Fibroblast of lung (primary cell): ENCODE measurements at places on chromosomes 6 and 20. TPM values are rescaled to one million over a fixed set of nuclear protein-coding genes. Genes with fewer than 3 reads are reported as not detected.
A peak's percentile ranks its signal among the peaks of the same experiment; 100 is the strongest.

GRCh38 chr6:109715616-109716015 lies 24.5 kb downstream of the FIG4 start:
- DNase-seq = no peak

GRCh38 chr6:156943166-156943565 lies 166.0 kb downstream of the ARID1B start:
- no peak for DNase-seq

- no peak for DNase-seq
Measured at GRCh38 chr6:44624936-44625573, 237.5 kb downstream of the CDC5L start.

The POPDC3 gene
- 18.1 and 18.6 TPM in 2 replicates for polyA plus RNA-seq

DNA sequence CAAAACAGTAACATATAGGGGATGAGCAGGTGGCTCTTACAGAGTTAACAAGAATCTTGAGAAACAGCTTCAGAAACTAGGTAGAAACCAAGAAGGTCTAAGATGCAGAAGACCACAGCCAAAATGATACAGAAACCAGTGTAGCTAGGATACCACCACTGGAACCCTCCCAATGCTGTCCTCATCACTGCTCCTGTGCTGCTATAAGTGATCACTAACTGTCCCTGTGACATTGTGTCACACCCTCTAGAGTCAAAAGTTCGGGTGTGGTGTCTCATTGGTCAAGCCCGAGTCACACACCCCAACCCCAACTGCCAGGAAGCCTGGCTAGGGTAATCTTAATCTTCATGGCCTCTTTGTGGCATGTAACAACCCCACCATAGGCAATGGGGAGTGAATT lies 153.1 kb downstream of the RCAN2 start:
- DNase-seq = no peak

GRCh38 chr6:70289299-70289698 lies 13.6 kb downstream of the COL9A1 start:
- DNase-seq = no peak

DNA sequence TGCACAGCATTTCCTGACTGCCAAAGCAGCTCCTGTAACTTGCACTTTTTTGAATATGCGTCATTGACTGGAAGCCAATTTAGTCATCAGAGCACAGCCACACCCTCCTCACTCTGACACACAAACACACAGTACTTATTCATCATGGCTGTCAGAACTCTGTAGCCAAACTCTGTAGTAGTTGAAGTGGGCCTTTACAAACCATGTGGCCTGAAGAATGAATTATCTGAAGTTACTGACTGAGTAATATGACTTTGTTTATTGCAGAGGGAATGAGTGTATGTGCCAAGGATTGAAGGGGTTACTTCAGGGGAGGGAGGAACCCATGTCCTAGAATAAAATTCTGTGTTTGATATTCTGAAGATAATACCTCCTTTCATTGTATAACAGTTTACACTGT lies 102.7 kb downstream of the FIG4 start:
- peak; percentile 97 for DNase-seq

The BMP7 gene
- polyA plus RNA-seq = not detected in 2 replicates

- DNase-seq = peak; percentile 78
Measured at GRCh38 chr20:6704132-6704861, 63.2 kb upstream of the BMP2 start.

The KCNQ5 gene
- polyA plus RNA-seq = 0.74 and 3.1 TPM in 2 replicates

DNA sequence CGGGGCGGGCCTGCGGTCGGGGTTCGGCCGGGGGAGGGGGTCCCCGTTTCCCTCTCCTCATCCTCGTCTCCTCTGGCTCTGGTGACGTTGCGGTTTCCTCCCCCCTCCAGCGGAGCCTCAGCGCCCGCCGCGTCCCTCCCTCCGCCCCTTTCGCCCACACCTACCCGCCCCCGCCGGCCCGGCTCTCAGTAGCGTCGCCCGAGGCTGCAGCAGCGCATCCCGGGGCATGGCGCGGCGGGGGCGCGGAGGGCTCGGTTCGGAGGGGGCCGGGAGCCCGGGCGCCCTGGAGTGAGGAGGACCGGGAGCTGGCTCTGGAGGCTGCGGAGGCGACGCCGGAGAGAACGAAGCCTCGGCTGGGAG lies at the start of gene DSE:
Gene DSE, plus strand, starts transcription at position 188 of the 360 bp plus-strand sequence. CDS start 28,304 bp downstream, outside the sequence.
- peak; percentile 88 for DNase-seq

DNA sequence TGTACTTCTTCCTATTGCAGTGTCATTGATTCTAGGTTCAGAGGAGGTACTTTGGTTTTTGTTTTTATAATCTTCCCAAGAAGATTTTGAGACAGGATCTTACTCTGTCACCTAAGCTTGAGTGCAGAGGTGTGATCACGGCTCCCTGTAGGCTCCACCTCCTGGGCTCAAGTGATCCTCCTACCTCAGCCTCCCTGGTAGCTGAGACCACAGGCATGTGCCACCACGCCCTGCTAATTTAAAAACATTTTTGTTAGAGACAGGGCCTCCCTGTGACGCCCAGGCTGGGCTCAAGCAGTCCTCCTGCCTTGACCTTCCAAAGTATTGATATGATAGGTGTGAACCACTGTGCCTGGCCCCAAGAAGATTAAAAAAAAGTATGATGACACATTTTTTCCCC lies 3.4 kb upstream of the SLC17A5 start:
- no peak for DNase-seq

- no peak for DNase-seq
Measured at GRCh38 chr6:28682542-28682941, 156.9 kb downstream of the GPX5 start.

DNA sequence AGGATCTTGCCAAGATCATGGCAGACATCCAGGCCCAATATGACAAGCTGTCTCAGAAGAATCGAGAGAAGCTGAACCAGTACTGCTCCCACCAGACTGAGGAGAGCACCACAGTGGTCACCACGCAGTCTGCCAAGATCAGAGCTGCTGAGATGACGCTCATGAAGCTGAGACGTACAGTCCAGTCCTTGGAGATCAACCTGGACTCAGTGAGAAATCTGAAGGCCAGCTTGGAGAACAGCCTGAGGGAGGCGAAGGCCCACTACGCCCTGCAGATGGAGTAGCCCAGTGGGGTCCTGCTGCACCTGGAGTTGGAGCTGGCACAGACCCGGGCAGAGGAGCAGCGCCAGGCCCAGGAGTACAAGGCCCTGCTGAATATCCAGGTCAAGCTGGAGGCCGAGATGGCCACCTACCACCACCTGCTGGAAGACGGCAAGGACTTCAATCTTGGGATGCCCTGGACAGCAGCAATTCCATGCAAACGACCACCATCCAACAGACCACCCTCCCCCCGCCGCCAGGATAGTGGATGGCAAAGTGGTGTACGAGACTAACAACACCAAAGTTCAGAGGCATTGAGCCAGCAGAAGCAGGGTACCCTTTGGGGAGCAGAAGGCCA lies 44.7 kb upstream of the GRM4 start:
- DNase-seq = no peak

GRCh38 chr6:133973109-133973971 lies 20.3 kb downstream of the TBPL1 start:
- DNase-seq = peak; percentile 76

- no peak for DNase-seq
Measured at GRCh38 chr20:25549172-25549773, 36.1 kb downstream of the NINL start.

DNA sequence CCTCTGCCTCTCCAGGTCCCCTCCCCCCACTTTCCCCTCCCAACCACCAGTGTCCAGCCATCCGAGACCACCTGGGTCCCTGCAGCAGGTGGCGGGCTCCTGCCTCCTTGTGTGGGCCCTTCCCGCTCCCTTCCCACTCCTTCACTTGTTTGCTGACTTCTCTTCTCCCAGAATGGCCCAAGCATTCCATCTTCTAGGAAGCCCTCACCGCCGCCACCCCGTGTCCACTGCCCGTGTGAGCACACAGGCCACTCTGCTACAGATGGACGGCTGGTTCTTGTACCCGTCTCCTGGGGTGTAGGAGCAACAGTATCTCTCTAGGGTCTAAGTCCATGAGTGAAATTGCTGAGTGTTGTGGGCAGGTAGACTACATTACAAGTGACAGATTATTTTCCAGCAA lies 15.0 kb downstream of the BPHL start:
- no peak for DNase-seq

GRCh38 chr6:137687818-137688217 lies 179.2 kb upstream of the TNFAIP3 start:
- DNase-seq = no peak

DNA sequence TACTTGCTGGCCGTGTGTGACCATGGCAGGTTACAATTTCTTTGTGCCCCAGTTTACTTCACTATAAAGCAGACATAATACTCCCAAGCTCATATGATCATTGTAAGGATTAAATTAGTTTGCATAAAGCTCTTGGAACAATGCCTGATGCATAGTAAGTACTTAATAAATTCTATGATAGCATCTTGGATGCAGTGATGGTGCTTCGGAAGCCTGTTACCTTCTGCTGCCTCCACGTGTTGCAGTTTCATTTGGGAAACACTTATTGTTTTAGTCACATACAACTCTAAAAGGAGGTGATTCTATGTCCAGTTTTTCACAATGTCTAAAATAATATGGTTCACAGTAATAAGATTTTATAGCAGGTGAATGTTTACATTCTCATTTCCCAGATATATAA lies 343.9 kb downstream of the NRN1 start:
- no peak for DNase-seq

DNA sequence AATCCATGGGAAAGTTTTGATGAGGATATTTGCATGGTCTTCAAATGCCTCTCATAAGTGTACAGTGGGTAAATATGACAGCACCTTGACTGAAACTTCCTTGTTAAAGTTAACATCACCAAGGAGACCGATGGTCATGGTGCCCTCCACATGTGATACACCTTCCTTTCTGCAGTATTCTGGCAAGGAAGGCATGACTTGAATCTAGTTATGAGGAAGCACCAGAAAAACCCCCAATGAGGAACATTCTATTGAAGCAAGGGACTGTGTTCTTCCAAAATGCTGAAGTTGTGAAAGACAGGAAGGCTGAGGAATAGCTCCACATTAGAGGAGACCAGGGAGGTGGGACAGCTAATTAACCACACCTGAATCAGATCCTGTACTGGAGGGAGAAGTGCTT lies 118.3 kb downstream of the SLC24A3 start:
- no peak for DNase-seq

GRCh38 chr6:79173378-79173777 lies 61.1 kb downstream of the HMGN3 start:
- no peak for DNase-seq

- no peak for DNase-seq
Measured at GRCh38 chr20:8912096-8912495, 156.8 kb upstream of the PLCB4 start.

The SPATA2 gene
- polyA plus RNA-seq = 3.6 and 4.2 TPM in 2 replicates

The COL9A3 gene
- polyA plus RNA-seq = 0.17 and 0.59 TPM in 2 replicates

The FRMD1 gene
- polyA plus RNA-seq = not detected in 2 replicates

DNA sequence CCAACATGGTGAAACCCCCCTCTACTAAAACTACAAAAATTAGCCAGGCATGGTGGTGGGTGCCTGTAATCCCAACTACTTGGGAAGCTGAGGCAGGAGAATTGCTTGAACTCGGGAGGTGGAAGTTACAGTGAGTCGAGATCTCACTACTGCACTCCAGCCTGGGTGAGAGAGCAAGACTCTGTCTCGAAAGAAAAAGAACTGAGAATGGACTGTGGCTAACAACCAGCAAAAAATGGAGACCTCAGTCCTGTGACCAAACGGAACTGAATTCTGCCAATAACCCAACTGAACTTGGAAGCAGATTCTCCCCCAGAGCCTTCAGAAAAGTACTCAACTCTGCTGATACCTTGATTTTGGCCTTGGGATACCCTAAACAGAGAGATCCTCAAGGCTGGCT lies 604.5 kb downstream of the DOK5 start:
- DNase-seq = no peak

GRCh38 chr6:42429042-42429585 lies 22.6 kb downstream of the TRERF1 start:
- no peak for DNase-seq

DNA sequence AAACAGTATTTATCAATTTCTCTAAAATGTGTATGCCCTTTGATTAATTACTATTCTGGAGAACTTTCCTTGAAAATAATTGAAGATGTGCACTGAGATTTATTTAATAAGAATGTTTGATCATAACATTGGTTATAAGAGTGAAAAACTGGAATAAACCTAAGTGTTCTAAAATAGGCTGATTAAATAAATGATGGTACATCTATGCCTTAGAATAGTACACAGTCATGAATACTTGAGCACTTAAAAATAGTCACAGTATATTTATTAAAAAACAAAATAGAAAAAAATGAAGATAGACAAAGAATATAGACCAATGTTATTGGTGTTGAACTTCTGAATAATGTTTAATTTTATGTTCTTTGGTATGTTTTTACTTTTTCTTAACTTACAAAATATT lies 93.0 kb downstream of the ZNF217 start:
- no peak for DNase-seq

The PI16 gene
- polyA plus RNA-seq = 0.09 and 0.67 TPM in 2 replicates

The RAB44 gene
- polyA plus RNA-seq = 0.03 TPM in 1 of 2 replicates, not detected in the other

DNA sequence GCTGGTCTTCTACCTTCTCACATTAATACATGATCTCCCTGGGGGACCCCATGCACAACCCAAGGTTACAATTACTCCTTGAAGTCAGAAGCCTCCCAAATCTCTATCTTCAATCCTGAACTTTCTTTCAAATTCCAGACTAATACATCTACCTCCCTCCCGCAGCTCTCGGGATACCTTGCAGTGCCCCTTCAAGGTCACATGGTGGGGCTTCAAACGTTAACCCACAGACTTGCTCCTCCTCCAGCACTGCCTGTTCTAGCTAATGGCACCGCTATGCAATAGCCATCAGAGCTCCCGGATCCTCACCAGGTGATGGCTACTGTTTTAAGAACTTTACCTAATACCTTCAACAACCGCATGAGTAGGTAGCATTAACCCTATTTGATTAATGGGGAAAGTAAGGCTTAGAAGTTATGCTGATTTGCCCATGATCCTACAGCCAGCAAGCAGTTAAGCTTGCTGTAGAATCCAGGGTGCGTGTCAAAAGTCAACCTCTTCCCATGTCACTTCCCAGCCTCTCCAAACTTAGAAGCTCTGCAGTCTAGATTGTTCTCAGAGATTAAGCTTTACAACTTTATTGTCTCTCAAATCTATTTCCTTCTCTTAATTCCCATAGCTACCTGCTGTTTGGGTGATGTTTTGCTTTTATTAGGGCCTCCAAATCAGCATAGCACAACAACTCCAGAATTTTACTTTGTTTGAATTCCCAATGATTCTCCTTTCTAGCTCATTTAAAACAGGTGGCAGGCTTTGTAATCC lies 44.7 kb downstream of the PLAGL1 start:
- DNase-seq = no peak
